ENCODE measurements at places on chromosomes 1 and 21.
A peak's percentile ranks its signal among the peaks of the same experiment; 100 is the strongest.

GRCh38 chr1:65339866-65340468 lies 30.6 kb downstream of the DNAJC6 start:
- H3K4me1 ChIP-seq: no peaks in the 10 kb centered on the region
- DNase-seq: no peak
- no peaks in the 10 kb centered on the region for H3K27me3 ChIP-seq
- H3K4me3 ChIP-seq: no peak overlapping the region
- no peaks in the 10 kb centered on the region for H3K36me3 ChIP-seq

DNA sequence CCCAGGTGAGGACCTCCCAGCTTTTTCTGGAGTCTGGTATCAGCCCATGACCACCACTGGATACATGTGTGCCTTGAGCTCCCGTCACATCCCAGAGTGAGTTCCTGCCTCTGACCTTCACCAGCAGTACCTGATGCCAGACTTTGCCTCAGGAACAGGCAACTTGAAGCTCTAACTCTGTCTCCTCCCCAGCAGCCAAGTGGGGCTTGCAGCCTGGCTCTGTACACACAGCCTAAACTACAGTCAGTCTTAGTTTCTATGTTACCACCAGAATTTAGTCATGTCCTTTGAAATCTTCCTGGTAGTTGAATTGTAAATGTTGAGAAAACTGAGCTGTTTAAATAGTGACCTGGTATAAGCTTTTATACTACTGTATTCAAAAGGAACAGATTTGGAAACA lies 206.5 kb downstream of the LRRC40 start:
- no peaks in the 10 kb centered on the region for H3K4me1 ChIP-seq
- H3K36me3 ChIP-seq: no peaks in the 10 kb centered on the region
- no peak for DNase-seq
- no peaks in the 10 kb centered on the region for H3K27me3 ChIP-seq

- H3K27ac ChIP-seq: no peak overlapping the region
- DNase-seq: no peak
- H3K4me3 ChIP-seq: no peak overlapping the region
- H3K36me3 ChIP-seq: no peaks in the 10 kb centered on the region
These were observed 641.8 kb downstream of the MATN1 start for GRCh38 chr1:30081379-30082102.

DNA sequence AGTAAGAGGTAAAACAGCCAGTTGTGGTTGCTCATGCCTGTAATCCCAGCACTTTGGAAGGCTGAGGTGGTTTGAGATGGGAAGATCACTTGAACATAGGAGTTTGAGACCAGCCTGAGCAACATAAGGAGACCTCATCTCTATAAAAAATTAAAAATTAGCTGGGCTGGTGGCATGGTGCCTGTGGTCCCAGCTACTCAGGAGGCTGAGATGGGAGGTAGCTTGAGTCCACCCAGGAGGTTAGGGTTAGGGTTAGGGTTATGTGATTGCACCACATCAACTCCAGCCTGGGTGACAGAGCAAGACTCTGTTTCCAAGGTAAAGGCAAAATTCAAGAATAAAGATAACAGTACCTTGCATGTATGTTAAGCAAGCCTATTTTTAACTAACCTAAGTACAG lies 3.5 kb downstream of the SAMSN1 start:
- peak overlapping the region; percentile 69 for H3K4me3 ChIP-seq
- no peaks in the 10 kb centered on the region for H3K27me3 ChIP-seq
- peaks cover 69% of the 10 kb centered on the region for H3K4me1 ChIP-seq
- peaks cover 50% of the 10 kb centered on the region for H3K36me3 ChIP-seq
- H3K27ac ChIP-seq: peak overlapping the region; percentile 78

DNA sequence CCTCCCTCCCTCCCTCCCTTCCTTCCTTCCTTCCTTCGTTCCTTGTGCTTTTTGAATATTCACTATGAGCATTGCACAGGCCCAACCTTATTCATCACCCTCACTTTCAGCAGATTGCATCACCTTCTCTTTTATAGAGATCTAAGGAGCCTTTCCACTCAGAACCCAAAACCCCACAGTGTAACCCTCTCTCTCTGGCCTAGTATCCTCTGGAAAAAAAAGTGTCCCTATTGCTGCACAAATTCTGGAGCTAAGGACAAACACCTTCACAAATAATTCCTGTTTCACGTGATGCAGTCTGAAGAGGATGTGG lies 25.6 kb downstream of the OR10J5 start:
- no peak overlapping the region for H3K4me3 ChIP-seq
- no peaks in the 10 kb centered on the region for H3K4me1 ChIP-seq
- H3K36me3 ChIP-seq: no peaks in the 10 kb centered on the region
- H3K27ac ChIP-seq: no peak overlapping the region
- H3K27me3 ChIP-seq: no peaks in the 10 kb centered on the region

- no peaks in the 10 kb centered on the region for H3K27me3 ChIP-seq
- H3K4me1 ChIP-seq: peaks cover 18% of the 10 kb centered on the region
- no peak for DNase-seq
- H3K36me3 ChIP-seq: peaks cover 12% of the 10 kb centered on the region
These were observed 26.9 kb upstream of the ECE1 start for GRCh38 chr1:21317035-21317689.

GRCh38 chr1:95506736-95507414 lies 272.9 kb downstream of the RWDD3 start:
- H3K36me3 ChIP-seq: no peaks in the 10 kb centered on the region
- no peaks in the 10 kb centered on the region for H3K27me3 ChIP-seq
- no peak overlapping the region for H3K4me3 ChIP-seq
- no peak for DNase-seq
- H3K27ac ChIP-seq: no peak overlapping the region

- no peak overlapping the region for H3K4me3 ChIP-seq
- H3K36me3 ChIP-seq: peaks cover 16% of the 10 kb centered on the region
- no peak for DNase-seq
These were observed 8.1 kb downstream of the MAN1A2 start for GRCh38 chr1:117375327-117375726.

DNA sequence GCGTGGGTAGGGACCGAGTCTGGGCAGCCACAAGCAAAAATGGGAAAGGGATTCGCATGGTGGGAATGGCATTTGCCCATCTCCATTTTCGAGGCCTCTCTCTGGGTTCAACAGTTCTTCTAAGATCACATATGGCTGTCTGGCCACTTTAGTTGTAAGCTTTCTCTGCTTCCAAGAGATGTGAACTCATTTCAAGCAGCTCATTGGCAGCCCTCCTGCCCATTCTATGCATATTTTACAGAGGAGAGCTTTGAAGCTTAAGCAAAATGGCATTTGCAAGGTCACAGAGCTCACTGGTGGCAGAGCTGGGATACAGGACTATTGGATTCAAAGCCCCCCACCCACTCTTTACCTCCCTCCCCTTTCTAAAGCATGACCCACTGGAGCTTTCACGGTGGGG lies 93.7 kb downstream of the HHIPL2 start:
- H3K36me3 ChIP-seq: peaks cover 7% of the 10 kb centered on the region
- no peak overlapping the region for H3K27ac ChIP-seq
- DNase-seq: no peak
- peaks cover 18% of the 10 kb centered on the region for H3K4me1 ChIP-seq
- peaks cover 4% of the 10 kb centered on the region for H3K27me3 ChIP-seq

- peaks cover 2% of the 10 kb centered on the region for H3K36me3 ChIP-seq
- no peaks in the 10 kb centered on the region for H3K27me3 ChIP-seq
- no peak for DNase-seq
- H3K27ac ChIP-seq: no peak overlapping the region
These were observed 25.6 kb upstream of the JUN start for GRCh38 chr1:58809325-58810010.

GRCh38 chr1:168466714-168467131 lies 77.1 kb downstream of the XCL2 start:
- H3K4me3 ChIP-seq: peak overlapping the region; percentile 24
- peaks cover 62% of the 10 kb centered on the region for H3K4me1 ChIP-seq
- no peaks in the 10 kb centered on the region for H3K27me3 ChIP-seq

GRCh38 chr1:145963265-145964019 lies 933 bp downstream of the ANKRD34A start:
- H3K27ac ChIP-seq: peak overlapping the region; percentile 93
- H3K4me1 ChIP-seq: peaks cover 63% of the 10 kb centered on the region
- H3K4me3 ChIP-seq: peak overlapping the region; percentile 87
- peaks cover 18% of the 10 kb centered on the region for H3K36me3 ChIP-seq
- DNase-seq: no peak

DNA sequence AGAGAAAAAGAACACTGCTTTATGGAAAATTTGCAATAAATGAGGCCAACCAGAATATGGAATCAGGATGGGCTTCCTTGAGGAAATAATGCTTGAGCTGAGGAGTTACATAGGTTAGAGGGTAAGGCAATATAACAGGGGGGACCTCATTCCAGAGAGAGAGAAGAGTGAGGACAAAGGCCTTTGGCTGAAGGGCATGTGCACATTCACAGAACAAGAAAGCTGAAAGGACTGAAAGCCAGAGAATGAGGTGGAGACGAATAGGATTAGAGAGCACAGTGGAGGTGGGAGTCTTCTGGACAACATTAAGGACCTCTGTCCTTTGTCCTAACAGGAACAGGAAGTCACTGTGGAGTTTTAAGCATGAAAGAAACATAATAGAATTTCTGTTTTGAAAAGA lies 60.7 kb upstream of the MROH9 start:
- no peak overlapping the region for H3K4me3 ChIP-seq
- H3K27ac ChIP-seq: no peak overlapping the region
- DNase-seq: no peak
- no peaks in the 10 kb centered on the region for H3K36me3 ChIP-seq

DNA sequence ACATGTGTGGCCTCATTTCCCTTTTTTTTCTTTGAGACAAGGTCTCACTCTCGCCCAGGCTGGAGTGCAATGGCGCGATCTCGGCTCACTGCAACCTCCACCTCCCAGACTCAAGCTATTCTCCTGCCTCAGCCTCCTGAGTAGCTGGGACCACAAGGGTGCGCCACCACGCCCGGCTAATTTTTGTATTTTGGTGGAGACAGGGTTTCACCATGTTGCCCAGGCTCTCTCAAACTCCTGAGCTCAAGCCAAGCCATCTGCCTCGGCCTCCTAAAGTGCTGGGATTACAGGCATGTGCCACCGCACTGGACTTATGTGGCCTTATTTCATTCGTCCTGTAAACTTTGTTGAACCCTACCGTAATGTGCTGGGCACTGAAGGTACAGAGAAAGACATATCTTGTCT lies 569 bp upstream of the WARS2 start:
- peaks cover 30% of the 10 kb centered on the region for H3K4me1 ChIP-seq
- no peaks in the 10 kb centered on the region for H3K27me3 ChIP-seq
- peaks cover 11% of the 10 kb centered on the region for H3K36me3 ChIP-seq
- H3K4me3 ChIP-seq: no peak overlapping the region

DNA sequence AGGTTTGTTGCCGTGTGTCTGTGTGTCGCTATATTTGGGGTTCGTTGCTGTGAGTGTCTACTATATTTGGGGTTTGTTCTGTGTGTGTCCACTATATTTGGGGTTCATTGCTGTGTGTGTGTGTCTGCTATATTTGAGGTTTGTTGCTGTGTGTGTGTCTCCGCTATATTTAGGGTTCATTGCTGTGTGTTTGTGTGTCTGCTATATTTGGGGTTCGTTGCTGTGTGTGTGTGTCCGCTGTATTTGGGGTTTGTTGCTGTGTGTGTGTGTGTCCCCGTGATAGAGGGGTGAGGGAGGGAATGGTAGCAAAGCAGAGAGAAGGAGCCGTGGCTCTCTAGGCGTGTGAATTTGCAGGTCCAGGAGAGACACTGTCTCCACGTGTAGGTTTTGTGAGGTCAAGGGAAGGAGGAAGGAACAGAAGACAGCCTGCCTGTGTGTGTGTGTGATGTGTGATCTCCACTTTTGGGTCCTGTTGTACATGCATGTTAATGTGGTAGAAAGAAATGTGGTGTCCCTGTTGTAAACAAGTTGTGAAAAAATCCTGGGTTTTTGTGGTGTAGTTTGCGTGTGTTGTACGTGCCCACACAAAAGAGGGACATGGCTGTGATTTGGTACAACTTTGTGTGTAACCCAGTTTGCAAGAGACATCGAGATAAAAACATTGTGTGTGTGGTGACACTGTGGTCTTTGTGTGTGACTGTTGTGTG lies 56.3 kb upstream of the ECE1 start:
- no peak overlapping the region for H3K4me3 ChIP-seq
- no peak for DNase-seq
- no peak overlapping the region for H3K27ac ChIP-seq
- peaks cover 27% of the 10 kb centered on the region for H3K4me1 ChIP-seq

DNA sequence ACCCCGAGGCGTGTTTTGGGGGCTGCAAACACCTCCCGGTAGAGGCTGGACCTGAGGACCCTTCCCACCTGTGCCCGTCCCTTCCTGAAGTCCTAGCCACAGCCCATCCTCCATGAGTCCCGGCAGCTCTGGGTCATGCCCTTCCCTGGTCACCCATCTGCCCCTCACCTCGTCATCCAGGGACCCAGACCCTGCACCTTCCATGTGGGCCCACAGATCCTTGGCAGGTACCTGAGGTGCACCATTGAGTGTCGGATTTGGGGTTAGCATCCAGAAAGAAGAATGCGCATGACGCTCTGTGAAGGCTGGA lies 6.8 kb downstream of the RNF187 start:
- no peak for DNase-seq
- H3K4me3 ChIP-seq: no peak overlapping the region
- H3K4me1 ChIP-seq: peaks cover 29% of the 10 kb centered on the region
- no peaks in the 10 kb centered on the region for H3K27me3 ChIP-seq

DNA sequence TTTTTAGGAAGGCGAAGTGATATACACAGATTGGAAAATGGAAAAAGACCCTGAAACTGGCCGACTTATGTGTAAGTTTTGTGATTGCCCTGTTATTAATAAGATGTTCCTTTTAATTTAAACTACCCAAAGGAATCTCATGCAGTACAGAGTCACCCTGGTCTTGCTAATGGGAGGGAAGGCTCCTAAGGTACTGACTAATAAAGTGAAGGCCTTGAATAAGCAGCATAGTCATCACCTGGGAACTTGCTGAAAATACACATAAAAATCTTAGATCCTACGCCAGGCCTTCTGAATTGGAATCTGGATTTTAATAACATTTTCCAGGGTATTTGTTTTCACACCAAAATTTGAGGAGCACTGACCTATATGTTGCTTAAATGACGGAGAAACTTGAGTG lies 73.4 kb upstream of the MCOLN3 start:
- H3K27me3 ChIP-seq: peaks cover 21% of the 10 kb centered on the region
- H3K27ac ChIP-seq: no peak overlapping the region
- H3K36me3 ChIP-seq: no peaks in the 10 kb centered on the region

GRCh38 chr1:12745992-12746323 lies at the start of gene CFAP107:
CFAP107 (plus strand) TSS chr1:12746200; CDS start chr1:12746431, 231 bp downstream.
- peaks cover 1% of the 10 kb centered on the region for H3K36me3 ChIP-seq
- H3K27me3 ChIP-seq: peaks cover 17% of the 10 kb centered on the region
- no peak for DNase-seq
- no peaks in the 10 kb centered on the region for H3K4me1 ChIP-seq
- no peak within 1 kb of the TSS for H3K27ac ChIP-seq
- H3K4me3 ChIP-seq: no peak within 1 kb of the TSS

GRCh38 chr1:212955961-212956620 lies 5.8 kb downstream of the VASH2 start:
- H3K4me3 ChIP-seq: no peak overlapping the region
- H3K27me3 ChIP-seq: peaks cover 75% of the 10 kb centered on the region
- no peaks in the 10 kb centered on the region for H3K4me1 ChIP-seq
- no peak overlapping the region for H3K27ac ChIP-seq
- no peaks in the 10 kb centered on the region for H3K36me3 ChIP-seq
- no peak for DNase-seq
